Esophagus mucosa (tissue), 1 donor: ENCODE measurements at places on chromosomes 7 and 10.

DNA sequence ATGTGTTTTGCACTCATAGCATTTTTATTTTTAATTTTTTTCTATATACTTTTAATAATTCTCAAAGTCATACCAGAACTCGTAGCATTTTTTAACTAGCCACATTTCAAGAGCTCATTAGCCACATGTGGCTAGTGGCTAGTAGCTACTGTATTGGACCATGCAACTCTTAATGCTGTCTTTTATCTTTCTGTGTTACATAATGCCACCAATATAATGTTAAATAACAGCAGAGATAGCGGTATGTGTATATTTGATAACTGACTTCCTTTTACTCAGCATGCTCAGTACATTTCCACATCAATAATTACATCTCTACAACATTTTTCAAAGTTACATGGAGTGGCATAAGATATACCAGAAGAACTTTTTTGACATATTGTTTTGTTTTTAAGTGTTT is 91.4 kb downstream of the CDK13 start:
- ATAC-seq = no peak

DNA sequence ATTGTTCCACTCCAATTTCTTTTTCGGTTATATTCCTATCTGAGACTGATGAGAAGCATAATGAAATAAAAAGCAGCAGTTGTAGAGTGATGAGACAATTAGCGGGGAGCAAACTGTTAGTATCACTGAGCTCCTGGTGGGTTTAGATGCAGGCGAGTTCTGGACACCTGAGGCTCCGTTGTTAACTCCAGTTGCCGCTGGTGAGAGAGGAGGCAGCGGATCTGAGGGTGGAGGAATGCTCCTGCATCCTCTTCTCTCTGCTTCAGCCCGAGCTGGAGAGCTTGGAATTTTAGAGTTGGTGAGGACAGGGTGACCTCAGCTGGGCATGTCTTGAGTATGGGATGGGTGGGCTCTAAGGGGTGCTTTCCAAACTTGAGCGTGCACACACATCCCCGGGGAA is 31.4 kb downstream of the LRMDA start:
- ATAC-seq = no peak

- ATAC-seq = no peak
These were observed 87.0 kb downstream of the PIK3CG start for GRCh38 chr7:106952001-106952657.

- no peak for ATAC-seq
These were observed 11.7 kb downstream of the PRKAG2 start for GRCh38 chr7:151865070-151865670.

- ATAC-seq = peak; percentile 59
These were observed 4.0 kb downstream of the PON2 start for GRCh38 chr7:95430864-95431263.

- no peak for ATAC-seq
These were observed 229.1 kb upstream of the MKLN1 start for GRCh38 chr7:131098527-131098926.

GRCh38 chr7:40077849-40078248 is 56.6 kb downstream of the MPLKIP start:
- no peak for ATAC-seq

GRCh38 chr10:70542565-70542938 is 60.0 kb downstream of the PRF1 start:
- no peak for ATAC-seq

- ATAC-seq = no peak
These were observed 328.4 kb upstream of the C7orf33 start for GRCh38 chr7:148261996-148262688.

DNA sequence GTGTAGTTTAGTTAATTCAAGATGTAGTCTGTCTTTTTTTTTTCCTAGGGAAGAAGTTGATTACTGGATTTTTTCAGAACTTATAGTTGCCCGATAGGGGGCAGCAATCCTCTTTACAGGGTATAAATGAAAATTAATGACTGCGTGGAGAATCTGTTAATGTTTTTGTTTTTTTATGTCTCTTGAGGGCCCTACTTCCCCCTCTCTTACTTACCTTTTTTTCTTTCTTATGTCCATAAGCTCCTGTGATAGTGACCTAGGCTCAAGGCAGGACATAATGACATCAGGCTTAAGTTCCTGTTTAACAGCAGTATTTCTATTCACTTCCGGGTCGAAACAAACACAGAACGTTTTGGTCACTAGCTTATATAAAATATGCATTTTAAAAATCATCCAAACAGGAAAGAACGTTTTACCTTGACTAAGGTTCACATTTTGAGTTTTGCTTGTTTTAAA is 18.8 kb downstream of the CDC123 start:
- ATAC-seq = no peak

DNA sequence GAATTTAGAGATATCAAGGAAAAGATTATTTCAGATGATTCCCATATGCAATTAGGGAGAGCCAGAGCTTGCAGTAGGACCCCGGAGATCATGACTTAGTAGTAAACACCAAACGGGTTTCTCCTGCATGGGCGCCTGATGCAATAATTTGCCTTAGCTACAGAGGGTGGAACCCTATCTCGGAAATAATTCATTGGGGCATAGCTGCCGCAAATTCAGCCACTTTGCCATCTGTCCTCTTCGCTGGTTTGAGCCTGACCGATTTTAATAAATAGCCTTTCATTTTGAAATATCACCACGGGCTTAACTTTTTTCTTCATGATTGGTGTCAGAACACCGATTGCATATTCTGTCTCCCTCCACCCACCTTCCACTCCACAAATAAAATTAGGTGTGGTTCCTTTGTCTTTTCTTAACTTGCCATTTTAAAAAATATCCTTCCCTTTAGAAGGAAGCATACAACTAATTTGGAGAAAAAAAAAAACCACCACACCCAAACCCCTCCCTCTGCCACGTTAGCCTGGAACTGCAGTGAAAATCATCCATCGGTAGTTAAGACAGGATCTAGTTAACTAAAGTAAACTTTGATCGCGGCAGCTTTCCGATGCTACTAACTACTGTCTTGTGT is 1.4 kb downstream of the GARS1 start:
- ATAC-seq = peak; percentile 53

GRCh38 chr10:34809796-34810195 is 5.3 kb downstream of the PARD3 start:
- ATAC-seq = no peak

- no peak for ATAC-seq
These were observed 602.9 kb upstream of the GHITM start for GRCh38 chr10:83536426-83536825.

DNA sequence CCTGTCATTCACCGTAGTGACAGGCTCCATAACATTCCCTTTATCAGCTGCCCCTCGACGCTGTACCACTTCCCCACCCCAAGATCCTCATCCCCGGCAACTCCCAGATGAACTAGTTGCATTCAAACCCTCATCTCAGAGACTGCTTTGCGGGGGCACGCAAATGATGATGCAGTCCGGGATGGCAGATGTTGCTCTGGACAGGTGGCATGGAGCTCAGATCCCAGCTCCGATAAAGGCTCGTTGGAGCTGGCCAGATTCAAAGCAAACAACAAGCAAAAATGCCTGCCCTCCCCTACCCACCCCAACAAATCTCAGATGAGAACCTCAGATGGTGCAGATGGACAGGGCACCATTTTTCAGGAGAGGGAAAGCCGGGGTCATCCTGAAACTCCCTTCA is 46.7 kb downstream of the CARD11 start:
- ATAC-seq = no peak

GRCh38 chr10:63241841-63242281 is 108.7 kb downstream of the NRBF2 start:
- ATAC-seq = no peak

DNA sequence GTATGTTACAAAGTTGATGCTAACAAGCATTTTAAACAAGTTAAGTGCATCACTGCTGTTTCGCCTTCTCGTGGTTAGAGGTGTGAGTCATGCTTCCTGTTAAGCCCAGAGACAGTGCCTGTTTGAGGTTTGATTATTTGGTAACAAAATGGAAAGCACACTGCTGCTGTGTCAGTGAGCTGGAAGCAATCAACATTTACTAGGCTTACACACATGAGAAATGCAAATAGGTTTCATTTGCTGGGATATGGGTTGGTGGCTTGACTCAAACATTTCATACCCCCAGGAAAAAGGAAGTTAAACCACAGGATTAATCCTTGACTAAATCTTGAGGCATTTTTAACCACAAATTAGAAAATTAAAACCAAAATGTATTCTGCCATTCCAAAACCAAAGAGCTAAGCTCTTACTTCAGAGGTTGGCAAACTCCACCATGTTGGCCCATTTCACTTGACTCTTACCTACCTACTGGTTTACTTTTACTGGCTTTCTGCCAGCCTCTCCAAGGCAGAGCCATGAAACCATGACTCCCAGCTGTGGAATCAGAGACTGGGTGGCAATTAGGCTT is 139.2 kb downstream of the ETV1 start:
- peak; percentile 92 for ATAC-seq

DNA sequence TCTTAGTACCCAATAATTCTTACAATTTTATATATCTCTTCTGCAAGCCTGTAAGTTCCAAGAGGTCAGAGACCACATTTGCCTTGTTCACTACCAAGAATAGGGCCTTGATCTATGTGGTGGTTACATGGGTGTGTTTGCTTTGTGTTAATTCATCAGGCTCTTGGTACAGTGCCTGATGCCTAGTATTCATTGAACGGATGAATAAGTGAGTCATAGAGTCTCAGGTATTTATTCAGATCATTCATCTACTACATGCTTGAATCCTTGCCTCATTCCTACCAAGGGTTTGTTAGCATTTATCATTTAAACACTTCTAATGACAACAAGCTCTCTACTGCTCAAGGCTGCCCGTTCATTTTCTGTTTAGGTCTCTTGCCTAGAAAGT is 11.3 kb upstream of the SGPL1 start:
- peak; percentile 92 for ATAC-seq

DNA sequence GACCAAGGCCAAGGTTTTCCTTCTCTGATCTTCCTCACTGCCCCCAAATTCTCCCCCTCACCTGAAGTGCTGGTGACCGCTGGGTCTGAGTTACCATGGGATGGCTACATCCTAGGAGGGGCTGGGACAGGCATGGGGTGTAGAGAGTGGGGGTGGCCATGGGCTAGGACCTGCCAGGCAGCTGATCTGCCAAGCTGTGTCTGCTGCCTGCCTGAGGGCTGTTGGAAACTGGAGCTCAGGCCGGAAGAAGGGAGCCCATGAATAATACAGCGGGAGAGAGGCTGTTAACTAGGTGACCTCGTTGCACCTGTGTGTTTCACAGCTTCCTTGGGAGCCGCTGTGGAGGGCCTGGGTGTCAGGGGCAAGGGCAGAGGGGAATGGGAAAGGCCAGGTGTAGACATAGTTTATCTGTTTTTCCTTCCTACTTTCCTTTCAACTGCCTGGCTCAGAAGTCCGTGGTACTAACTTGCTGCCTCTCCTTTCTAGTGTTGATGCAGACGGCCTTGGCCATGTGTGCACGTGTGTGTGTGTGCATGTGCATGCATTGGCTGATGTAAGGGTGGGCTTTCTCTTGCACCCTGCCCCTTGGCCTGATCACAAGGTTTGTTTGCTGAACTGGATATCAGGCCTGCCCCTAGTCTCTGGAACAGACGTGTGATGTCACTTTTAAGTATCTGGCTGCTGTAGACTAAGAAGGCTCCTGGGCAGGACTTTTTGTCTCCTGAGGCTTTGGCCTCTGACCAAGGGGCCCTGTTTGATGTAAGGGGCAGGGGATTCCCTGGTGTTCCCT is 11.9 kb downstream of the CDH23 start:
- no peak for ATAC-seq
